T-helper 2 cell (primary cell): ENCODE measurements at places on chromosomes 2 and 18.

GRCh38 chr2:39380525-39381150 lies 56.4 kb downstream of the MAP4K3 start:
- no peak for DNase-seq

DNA sequence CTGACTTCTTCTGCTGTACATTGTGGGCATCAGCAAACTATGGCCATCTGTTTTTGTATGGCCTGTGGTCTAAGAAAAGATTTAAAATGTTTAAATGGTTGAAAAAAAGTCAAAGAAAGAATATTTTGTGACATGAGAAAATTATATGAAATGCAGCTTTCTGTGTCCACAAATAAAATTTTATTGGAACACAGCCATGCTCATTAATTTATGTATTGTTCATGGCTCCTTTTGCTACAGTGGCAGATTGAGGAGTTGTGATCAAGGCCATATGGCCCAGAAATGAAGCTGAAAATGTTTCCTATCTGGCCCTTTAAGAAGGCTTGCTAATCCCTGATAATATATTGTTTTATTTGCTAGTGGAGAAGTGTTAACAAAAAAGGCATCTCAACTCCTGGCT lies 162.0 kb downstream of the SLC4A3 start:
- DNase-seq = no peak

DNA sequence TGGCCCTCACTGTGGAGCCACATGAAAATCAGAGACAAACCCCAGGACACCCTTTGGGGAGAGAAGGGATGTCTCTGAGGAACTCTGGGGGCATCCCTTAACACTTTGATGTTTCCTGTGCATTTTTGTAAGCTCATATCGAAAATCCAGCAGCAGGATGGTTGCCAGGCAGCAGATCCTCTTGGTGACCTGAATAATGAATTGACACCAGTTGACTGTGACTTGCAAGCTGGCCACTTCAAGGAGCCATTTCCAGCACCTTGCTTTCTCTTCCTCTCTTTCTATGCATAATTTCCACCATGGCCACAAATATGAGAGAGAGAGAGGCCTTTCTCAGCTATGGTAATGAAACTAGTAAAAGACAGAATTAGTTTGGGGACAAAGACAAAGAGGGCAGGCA lies 91.7 kb downstream of the NRP2 start:
- DNase-seq = no peak

- DNase-seq = no peak
Measured at GRCh38 chr2:144115739-144116291, 404.1 kb downstream of the ZEB2 start.

GRCh38 chr2:18927525-18928232 lies 338.3 kb upstream of the NT5C1B start:
- no peak for DNase-seq

DNA sequence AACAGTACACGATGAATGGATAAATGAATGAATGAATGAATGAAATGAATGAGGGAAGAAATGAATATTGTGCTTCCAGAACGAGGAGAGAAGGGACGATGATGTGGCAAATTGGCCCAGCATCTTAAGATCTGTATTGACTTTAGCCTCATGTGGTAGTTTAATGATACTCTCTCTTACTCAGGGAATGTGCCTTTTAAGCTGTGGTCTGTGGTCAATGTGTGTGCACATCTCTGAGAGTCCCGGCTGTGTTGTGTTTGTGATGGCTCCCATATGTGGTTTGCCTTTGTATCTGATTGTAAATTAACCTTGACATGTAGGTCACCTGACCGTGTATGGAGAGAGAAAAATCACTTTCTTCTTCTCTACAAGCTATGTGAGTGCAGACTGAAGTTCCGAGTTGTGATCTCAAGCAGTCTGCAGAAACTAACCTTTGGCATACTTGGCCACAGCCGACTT lies 91.2 kb downstream of the NEDD4L start:
- DNase-seq = no peak
